Fibroblast of upper back skin (primary cell): ENCODE measurements at places on chromosomes 11 and 22.
A peak's percentile ranks its signal among the peaks of the same experiment; 100 is the strongest.

DNA sequence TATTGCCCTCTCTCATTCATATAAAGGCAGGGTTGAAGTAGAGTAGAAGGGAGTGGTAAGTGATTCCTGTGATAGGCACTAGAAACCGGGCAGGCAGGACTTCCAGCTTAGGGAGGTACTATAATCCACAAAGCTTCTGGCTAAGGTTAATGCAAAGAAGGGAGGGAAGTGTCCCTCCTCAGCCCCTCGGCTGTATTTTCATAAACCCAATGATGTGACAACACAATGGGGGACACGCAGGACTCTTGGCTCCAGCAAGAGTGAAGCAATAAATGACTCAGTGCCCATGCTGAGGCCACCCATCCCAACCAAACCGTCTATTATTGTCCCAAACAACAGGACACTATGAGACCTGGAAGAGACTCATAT lies 90.7 kb downstream of the ETS1 start:
- DNase-seq: no peak

- DNase-seq: peak; percentile 47
These were observed 483 bp upstream of the ABTB2 start for GRCh38 chr11:34358258-34358727.

DNA sequence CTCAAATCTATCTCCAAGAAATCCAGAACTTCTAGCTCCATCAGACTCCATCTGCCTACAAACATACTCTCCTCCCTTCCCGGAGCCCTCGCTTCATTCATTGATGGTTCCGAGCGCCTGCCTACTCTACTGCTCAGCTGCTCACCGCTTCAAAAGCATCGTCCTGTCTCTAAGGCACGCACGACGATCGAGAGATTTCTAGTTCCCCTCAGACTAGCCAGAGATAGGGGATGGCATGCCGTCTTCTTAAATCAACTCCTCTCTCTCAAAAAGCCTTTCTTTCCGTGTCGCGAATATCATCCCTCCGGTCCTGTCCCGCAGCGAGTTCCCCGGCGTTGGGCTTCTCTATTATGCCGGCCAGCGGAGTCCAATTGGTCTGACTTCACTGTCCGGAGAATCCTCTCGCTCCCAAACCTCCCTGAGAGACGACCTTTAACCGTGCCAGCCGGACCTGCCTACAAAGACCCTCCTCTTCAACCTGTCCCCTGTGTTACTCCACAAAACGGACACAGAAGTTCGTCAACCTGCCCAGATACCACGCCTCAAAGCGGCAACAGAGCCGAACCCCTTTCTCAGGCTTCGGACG lies 592 bp downstream of the EEF1G start:
- DNase-seq: no peak

- DNase-seq: no peak
These were observed 24.6 kb downstream of the CCKBR start for GRCh38 chr11:6284250-6284649.

- peak; percentile 66 for DNase-seq
These were observed 1.0 kb upstream of the ATG2A start for GRCh38 chr11:64918017-64918416.

- DNase-seq: no peak
These were observed 2.9 kb upstream of the PPP6R2 start for GRCh38 chr22:50339945-50340879.

DNA sequence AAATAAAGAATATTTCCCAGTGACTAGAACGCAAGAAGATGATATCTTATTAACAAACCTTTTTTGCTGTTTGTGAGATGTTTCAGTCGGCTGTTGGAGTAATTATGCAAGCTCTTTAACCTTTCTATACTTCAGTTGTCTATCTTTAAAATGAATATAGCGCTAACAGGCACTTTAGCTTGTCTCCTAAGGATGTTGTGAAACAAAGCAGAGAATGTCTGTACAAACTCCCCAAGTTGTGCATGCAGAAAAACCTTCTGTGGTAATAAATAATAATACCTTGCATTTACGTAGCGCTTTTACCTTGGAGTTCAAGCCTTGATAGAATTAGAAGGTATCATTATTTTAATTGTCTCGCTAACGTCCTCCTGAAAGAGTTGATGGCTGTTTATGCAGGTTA lies 1.9 kb upstream of the KDM2A start:
- DNase-seq: no peak

- DNase-seq: no peak
These were observed 11.8 kb upstream of the PLAAT2 start for GRCh38 chr11:63574856-63575602.

GRCh38 chr11:95520369-95521132 lies 269.0 kb downstream of the FAM76B start:
- no peak for DNase-seq

GRCh38 chr11:133563505-133564025 lies 31.3 kb upstream of the OPCML start:
- no peak for DNase-seq

GRCh38 chr11:45922425-45923082 lies at the start of gene LARGE2:
Gene LARGE2, plus strand, starts transcription at chr11:45922656. Its CDS starts 227 bp downstream, at chr11:45922883.
- DNase-seq: no peak

- DNase-seq: no peak
These were observed 24.7 kb downstream of the DGCR2 start for GRCh38 chr22:19097518-19097917.

- peak; percentile 98 for DNase-seq
These were observed 19.3 kb downstream of the CREB3L1 start for GRCh38 chr11:46296528-46297448.

DNA sequence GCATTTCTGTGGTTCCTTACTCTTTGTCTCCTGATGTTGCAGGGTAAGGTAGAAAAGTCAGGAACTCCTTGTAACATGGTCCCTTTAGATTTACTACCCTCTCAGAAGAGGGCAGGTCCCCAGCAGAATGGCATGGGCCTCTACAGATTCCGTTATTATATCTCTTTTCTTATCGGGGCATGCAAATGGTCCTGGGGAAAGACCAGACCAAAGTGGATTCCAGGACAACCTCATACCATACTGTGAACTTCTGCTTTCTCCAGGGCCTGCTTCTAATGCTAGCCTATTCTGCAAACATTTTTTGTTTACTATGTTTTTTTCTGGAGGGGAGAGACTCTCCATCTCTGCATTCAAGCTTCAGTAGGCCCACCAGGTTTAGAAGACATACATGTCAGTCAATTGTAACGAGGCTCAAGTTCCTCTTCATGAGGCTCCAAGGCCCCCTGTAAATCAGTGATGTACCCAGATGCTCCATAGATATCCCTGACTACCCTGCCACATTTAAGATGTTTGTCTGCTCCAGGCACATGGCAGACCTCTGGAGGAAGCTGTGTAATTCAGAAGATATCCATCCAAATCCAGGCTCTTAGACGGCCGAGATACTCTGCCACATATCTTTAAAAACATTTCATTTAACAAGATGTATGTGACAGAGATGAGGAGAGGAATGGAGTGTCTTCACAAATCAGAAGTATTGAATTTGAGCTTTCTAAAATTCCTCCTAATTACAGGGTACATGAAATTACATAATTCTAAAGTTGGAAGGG lies 8.5 kb upstream of the ME3 start:
- DNase-seq: no peak

GRCh38 chr11:75966537-75967287 lies 151.7 kb downstream of the UVRAG start:
- DNase-seq: peak; percentile 89

DNA sequence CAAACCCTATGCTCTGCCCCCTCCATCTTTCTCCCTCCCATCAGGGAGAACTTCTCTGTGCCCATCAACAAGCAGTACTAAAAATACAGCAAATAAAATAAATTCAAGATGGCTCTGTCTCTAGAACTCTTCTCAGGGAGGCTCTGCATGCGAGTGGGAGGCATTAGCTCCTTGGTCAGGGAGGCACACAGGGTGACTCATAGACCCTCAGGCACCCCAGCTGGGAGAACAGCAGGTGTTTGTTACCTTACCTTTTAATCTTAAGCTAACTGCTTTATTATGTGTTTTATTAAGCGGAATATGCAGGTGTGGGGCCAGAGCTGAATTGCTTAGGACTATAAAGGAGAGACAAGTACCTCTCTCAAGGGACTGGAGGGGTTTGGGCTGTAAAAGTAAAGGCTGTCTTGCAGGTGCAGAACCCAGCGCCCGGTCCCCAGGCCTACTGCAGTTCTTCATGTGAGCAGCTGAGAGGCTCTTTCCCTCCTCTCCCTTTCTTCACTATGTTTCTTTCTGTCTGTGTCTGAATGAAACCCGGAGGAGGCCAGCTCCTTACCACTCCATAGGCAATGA lies 20.8 kb downstream of the CSNK2A3 start:
- DNase-seq: no peak

DNA sequence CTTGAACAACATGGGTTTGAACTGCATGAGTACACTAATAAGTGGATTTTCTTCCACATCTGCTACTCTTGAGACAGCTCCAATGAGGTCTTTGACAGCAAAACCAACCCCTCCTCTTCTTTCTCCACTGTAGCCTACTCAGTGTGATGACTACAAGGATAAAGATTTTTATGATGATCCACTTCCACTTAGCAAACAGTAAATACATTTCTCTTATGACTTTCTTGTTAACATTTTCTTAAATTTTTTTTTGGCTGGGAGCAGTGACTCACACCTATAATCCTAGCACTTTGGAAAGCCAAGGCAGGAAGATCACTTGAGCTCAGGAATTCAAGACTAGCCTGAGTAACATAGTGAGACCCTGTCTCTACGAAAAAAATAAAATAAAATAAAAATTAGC lies 9.9 kb upstream of the EIF4G2 start:
- peak; percentile 92 for DNase-seq
